Activated CD8-positive, alpha-beta memory T cell treated with anti-CD3 and anti-CD28 coated beads, Interleukin-2, amount 10 ng/mL, durations not matched to agents 7 days and 5 days (primary cell): ENCODE measurements at places on chromosomes 16 and 17. TPM values are rescaled to one million over a fixed set of nuclear protein-coding genes. Genes with fewer than 3 reads are reported as not detected.

GRCh38 chr17:20008242-20009051, 712 bp upstream of the SPECC1 start:
- peak; percentile 46 for DNase-seq
- H3K4me3 ChIP-seq, result peak overlapping the region; percentile 86
- H3K27ac ChIP-seq, result peak overlapping the region; percentile 4
- H3K27me3 ChIP-seq, result peaks cover 55% of the 10 kb centered on the region

DNA sequence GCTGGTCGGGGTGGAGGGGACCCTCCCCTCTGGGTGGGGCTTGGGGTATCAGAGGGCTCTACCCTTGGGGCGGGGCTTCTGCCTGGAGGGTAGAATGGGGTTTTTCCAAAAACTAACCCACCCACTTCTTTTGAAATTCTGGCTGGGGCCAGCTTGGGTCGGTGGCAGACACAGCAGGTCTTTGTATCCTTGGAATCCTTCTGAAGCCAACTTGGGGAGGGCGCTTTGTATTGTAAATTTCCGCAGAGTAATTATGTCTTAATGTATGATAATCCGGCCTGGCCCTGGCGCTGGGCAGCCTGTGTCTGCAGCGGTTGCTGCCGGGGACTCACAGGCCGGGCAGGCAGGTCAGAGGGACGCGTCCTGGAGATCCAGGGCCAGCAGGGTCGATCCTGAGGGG, 33.9 kb upstream of the GSE1 start:
- no peaks in the 10 kb centered on the region for H3K27me3 ChIP-seq
- no peak overlapping the region for H3K27ac ChIP-seq
- H3K36me3 ChIP-seq, result no peaks in the 10 kb centered on the region
- H3K4me3 ChIP-seq, result no peak overlapping the region
- no peak for DNase-seq

- H3K27me3 ChIP-seq, result no peaks in the 10 kb centered on the region
- H3K27ac ChIP-seq, result no peak overlapping the region
- no peaks in the 10 kb centered on the region for H3K4me1 ChIP-seq
- no peak overlapping the region for H3K4me3 ChIP-seq
Measured at GRCh38 chr17:30532871-30533270, 55.7 kb downstream of the GOSR1 start.

GRCh38 chr17:61583242-61583641, 7.8 kb downstream of the NACA2 start:
- no peaks in the 10 kb centered on the region for H3K4me1 ChIP-seq
- DNase-seq, result no peak
- H3K27me3 ChIP-seq, result peaks cover 39% of the 10 kb centered on the region

CNP gene
- 112 TPM for total RNA-seq

UBE2I gene
- 253 TPM for total RNA-seq

SEZ6 gene
- not detected for total RNA-seq

MLST8 gene
- total RNA-seq, result 38.9 TPM

FOXN1 gene
- total RNA-seq, result not detected
